Karpas-422 (cell line): ENCODE measurements at places on chromosomes 3 and 15. TPM values are rescaled to one million over a fixed set of nuclear protein-coding genes. Genes with fewer than 3 reads are reported as not detected.

GRCh38 chr3:43206105-43206504 lies 80.2 kb upstream of the SNRK start:
- no peaks in the 10 kb centered on the region for H3K27me3 ChIP-seq
- DNase-seq, result no peak
- H3K4me1 ChIP-seq, result no peaks in the 10 kb centered on the region
- H3K36me3 ChIP-seq, result no peaks in the 10 kb centered on the region
- H3K27ac ChIP-seq, result no peak overlapping the region
- no peak overlapping the region for H3K4me3 ChIP-seq

GRCh38 chr15:65323071-65323511 lies 18.6 kb downstream of the RNU5B-1 start:
- peaks cover 6% of the 10 kb centered on the region for H3K4me1 ChIP-seq
- no peaks in the 10 kb centered on the region for H3K36me3 ChIP-seq
- no peak overlapping the region for H3K27ac ChIP-seq
- no peaks in the 10 kb centered on the region for H3K27me3 ChIP-seq

GRCh38 chr15:92268900-92269299 lies 124.8 kb upstream of the ST8SIA2 start:
- H3K36me3 ChIP-seq, result no peaks in the 10 kb centered on the region
- H3K27ac ChIP-seq, result no peak overlapping the region
- peaks cover under 1% of the 10 kb centered on the region; the same call in 1 of the 2 replicates for H3K4me1 ChIP-seq
- DNase-seq, result no peak
- no peaks in the 10 kb centered on the region for H3K27me3 ChIP-seq

DNA sequence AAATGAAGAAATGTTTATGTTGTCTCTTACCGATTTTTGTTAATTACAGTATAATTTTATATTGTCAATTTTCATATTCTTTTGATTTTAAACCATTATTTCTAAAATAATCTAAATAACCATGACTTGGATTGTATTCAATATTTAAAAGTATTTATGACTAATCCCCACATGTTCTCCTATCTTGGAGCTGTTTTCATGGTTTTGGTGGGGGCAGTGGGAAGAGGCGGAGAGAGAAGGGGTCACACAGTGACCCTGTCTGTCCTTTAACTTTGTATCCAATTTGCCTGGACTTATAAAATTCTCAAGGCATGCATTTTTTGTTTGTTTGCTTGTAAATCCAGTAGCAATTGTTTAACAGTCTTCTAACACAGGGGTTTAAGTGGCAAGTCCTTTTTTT lies 407.4 kb downstream of the NTRK3 start:
- DNase-seq, result no peak
- no peaks in the 10 kb centered on the region for H3K27me3 ChIP-seq
- H3K4me3 ChIP-seq, result no peak overlapping the region
- H3K36me3 ChIP-seq, result no peaks in the 10 kb centered on the region

DNA sequence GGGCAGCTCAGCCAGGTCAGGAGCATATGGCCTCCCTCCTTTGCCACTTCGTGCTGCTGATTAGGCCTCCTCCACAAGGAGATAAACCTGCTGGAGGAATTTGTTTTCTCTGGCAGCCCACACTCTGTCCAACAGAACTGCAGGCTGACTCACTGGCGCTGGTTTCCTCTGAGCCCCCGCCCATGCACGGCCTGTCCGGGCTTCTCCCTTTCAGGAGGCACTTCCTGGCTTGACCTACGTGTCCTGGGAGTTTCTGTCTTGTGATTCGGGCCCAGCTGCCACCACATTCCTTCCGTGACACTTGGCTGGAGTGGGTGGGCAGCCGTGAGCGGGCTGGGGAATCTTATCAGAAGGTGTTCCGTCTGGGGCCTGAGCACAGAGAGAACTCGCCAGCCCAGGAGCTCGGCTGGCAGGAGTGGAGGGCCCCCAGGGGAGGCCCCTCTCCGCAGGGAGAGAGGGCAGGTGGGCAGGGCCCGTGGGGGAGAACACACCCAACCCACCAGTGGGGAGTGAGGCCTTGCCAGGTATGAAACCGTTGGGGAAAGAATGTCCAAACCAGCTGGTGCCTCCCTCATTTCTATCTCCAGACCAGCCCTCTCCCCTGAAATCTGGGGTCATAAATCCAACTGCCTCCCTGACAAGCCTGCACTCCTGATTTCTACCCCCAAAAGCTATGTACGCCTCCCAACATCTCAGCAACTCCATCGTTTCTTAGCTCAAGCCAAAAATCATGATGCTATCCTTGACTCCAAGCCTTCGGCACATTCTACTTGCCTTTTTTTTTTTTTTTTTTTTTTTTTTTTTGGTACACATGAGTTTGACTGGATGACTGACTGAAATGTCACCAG lies 110.6 kb upstream of the MEF2A start:
- no peak for DNase-seq
- H3K27me3 ChIP-seq, result no peaks in the 10 kb centered on the region
- peaks cover 10% of the 10 kb centered on the region for H3K4me1 ChIP-seq
- no peaks in the 10 kb centered on the region for H3K36me3 ChIP-seq

SELENOT gene
- total RNA-seq, result 72.8 and 306 TPM in 2 replicates
